ENCODE measurements at places on chromosomes 1 and 21.
A peak's percentile ranks its signal among the peaks of the same experiment; 100 is the strongest.

- no peak for DNase-seq
Measured at GRCh38 chr1:244545511-244545910, 84.4 kb downstream of the CATSPERE start.

DNA sequence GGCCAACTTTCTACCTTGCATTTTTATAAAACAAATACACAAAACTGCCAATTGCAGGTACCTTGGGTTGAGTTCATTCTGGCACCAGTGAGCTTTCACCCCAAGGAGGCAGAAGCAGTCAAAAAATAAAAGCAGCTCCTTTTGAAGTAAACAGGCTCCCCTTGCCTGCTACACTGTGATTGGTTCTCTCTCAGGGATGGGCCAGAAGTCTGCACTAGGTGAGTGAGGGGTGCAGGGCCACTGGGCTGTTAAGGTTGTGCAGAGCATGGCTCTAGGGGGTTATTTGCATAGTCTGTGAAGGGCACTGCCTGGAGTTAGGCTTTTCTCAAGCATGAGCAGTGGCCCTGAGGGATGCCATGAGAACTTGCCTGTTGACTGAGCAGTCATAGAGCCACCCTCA lies 39.1 kb downstream of the AKNAD1 start:
- no peak for DNase-seq

DNA sequence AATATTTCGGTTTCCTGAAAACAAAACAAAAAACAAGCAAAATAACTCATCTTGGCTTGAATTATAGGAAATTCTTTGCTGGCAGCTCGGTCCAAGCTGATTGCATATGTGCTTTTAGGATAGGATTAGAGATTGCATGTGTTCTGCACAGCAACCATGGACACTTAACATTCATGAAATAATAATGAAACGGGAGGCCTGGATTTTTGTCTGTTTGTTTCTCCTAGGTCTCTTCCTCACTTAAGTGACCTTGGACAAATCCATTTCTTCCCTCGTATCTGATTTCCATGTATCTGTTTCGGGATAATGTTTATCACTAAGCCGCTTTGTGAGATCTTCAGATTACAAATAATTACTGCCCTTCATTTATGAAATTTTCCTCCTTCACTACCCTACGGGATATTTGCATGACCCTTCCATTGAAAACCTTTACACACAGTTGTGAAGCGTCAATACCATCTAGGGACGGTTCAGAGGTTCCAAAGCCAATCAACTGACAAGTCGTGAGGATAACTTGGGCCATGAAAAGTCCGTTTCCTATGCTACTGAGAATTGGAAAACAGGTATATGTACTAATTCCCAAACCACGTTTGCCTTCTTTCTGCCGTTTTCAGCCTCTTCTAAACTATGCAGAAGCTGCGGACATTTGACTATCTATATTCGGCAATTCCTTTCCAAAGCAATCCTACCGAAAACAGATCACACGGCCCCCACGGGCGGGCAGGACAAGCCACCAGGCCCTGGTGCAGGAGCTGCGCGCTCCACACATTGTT lies 1.3 kb upstream of the H3-3A start:
- no peak for DNase-seq

DNA sequence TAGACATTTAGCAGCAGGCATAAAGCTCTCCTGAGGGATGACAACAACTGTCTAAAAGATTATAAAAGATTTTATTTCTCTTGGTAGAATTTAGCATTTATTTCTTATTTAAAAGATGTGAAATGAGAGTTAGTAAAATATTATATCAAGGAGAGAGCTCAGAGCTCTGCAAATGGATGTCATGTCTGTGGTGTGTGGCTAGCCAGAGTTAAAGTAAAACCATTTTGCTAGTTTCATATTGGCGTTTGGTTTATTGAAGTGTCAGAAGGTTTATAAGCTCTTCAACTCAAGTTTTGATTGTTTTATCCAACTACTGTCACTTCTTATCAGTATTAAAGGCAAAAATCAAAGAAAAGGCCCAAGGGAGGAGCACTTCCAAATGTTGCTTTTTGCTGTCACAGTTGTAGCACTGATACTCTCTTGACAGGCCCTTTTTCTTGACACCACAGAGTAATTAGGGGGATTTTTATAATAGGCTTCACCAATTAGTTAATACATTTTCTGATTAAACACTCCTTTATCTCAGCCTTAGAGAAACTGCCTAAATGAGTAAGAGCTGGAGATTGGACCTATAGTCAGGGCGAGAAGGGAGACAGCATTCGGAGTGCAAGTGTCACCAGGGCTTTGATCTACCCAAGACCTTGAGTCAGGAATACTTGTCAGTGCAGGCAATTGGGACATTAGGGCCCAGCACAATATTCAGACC lies 233.9 kb downstream of the PTBP2 start:
- no peak for DNase-seq

DNA sequence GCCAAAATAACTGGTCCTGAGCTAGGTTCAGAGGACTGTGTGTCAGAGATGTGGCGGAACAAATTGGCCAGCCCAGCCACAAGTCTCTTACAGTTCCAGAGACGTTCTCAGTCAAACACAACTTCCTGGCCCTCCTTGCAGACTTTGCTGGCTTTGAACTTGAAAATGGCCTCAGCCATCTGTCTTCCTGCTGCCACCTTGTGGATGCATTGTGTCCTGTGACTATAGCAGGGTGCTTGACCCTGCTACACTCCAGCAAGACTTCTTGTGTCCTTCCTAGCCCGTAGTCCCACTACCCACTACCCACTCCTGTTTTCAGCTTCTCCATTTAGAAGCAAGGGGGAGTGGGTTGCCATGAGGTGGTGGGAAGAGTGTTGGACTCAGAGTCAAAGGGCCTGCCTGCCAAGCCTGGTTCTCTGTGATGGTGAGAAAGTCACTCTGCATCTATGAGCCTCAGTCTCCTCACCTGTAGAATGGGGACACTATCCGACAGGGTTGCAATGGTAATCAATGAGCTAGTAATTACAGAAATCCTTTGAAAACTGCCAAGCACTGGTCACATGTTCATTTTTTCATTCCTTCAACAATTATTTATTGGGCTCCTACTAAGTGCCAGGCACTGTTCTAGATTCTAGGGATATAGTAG lies 109.9 kb downstream of the IGSF21 start:
- peak; percentile 68 for DNase-seq

DNA sequence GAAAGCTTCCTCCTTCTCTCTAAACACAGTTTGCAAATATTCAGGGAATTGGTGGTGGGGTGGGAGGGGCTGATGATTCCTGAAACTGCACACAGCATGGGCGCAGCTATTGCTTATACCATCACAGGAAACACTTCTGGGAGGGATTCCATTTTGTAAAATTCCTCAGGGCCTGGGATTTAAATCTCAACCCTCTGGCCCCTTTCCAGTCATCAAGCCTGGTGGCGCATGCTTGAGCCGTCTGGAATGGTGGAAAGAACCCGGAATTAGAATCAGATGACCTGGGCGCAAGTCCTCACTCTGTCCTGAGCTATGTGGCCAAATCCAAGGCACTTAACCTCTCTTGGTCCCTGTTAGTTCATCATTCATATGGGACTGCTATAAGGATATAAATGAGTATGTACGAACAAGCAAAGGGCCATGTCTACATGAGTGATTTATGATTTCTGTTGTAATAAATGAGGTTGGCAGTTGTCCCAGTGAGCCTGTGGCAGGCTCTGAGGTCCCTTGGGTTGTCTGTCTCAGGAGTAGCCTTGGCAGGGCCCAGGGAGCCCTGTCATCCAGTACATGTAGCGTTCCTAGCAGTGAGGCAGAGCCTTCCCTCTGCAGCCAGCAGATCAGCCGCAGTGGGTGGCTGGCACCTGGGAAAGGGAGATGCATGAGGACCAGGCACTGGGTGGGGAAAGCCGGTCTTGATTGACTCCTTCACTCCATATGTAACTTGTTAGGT lies 72.0 kb downstream of the MAN1C1 start:
- DNase-seq, result no peak

- no peak for DNase-seq
Measured at GRCh38 chr1:66575739-66576138, 41.8 kb downstream of the SGIP1 start.

GRCh38 chr1:110676970-110677369 lies 2.2 kb upstream of the KCNA3 start:
- no peak for DNase-seq

- peak; percentile 22 for DNase-seq
Measured at GRCh38 chr1:246659594-246660140, 64.5 kb upstream of the SCCPDH start.

GRCh38 chr1:214319938-214320337 lies 39.0 kb downstream of the SMYD2 start:
- DNase-seq, result no peak

DNA sequence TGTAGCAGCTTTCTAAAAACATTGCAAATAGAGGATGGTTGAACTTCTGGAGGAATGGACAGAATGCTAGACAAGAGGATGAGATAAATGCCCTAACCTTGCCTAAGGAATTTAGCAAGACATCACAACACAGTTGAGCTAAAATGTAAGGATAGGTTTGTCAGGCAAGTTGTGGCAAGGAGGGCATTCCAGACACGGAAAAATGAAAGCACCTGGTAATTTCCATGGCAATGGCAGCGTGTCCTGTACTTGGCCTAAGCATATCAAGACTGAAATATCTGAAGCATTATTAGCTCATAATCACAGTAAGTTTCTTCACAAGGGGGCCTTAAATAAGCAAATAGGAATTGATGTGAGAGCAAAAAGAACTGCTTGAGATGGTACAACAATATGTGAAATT lies 105.1 kb upstream of the USP25 start:
- no peak for DNase-seq

- no peak for DNase-seq
Measured at GRCh38 chr1:152044386-152044785, 7.6 kb upstream of the S100A11 start.

- no peak for DNase-seq
Measured at GRCh38 chr1:60444680-60445079, 371.1 kb upstream of the C1orf87 start.

DNA sequence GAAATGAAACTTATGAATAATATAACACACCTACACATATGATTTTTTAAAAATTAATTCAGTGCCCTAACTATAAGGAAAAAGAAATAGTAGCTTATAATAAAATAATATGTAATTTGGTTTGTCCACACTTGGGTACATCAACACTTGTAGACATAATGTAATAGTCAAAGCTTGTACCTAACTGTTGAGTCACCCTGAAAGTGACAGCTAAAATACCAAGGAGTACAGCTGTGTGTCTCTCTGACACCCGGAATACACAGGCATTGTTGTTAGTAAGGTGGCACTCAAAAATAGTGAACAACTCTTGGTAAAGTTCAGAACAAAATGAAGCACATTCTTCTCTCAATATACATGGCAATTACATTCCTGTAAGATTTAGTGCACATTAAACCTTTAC lies 243.4 kb downstream of the TRABD2B start:
- DNase-seq, result peak; percentile 23

DNA sequence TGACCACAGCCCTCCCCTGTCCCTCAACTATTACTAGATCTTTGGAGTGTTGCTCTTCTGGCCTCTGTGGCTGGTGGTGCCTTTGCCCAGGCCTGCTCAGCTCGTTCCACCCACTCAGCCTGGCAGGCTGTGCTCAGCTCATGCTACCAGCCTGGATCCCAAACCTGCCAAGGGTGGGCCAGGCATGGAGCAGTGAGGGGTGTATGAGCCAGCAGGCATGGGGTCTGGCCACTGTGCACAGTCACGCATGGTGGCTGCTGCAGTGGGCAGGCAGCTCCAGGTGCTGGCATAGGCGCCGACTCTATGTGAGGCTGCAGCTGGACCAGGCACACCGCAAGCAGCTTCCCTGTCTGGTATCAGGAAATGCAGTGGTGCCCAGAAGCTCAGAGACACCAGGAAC lies 449.9 kb downstream of the MATN1 start:
- no peak for DNase-seq

- no peak for DNase-seq
Measured at GRCh38 chr1:106022312-106022902, 1034.1 kb upstream of the PRMT6 start.

- DNase-seq, result no peak
Measured at GRCh38 chr21:31447505-31447904, 103.4 kb upstream of the TIAM1 start.

GRCh38 chr1:117284399-117285215 lies 73.9 kb upstream of the VTCN1 start:
- peak; percentile 44 for DNase-seq

- no peak for DNase-seq
Measured at GRCh38 chr1:59497616-59498015, 200.7 kb downstream of the FGGY start.

GRCh38 chr1:72827278-72827677 lies 544.9 kb upstream of the NEGR1 start:
- DNase-seq, result no peak

DNA sequence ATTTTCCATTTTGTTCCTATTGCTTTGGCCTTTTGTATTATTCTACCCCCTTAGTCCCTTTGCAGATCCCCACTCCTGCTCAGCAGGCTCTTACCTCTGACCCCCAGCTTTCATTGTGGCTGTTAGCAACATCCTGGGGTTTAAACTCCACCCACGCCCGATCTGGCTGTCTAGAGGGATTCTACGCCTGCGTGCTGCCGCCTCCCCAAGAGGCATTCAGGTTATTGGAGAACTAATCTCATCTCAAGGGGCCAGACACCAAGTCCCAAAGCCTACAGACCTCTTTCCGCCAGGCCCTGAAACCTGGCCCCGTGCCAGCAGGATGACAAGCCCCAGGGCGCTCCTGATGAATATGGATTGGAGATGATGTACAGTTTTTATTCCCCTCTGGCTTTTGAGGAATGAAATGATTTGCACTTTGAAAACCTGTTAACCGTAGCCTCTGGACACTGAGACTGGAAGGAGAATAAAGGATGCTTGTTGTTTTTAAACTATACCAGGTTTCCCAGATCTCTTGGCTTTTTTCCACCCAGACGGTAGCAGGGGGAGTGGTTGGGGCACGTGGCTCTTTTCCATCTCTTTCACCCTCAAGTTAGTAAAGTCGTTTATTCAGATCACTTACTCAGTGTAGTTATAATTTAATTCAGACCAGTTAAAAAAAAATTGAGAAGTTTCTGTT lies 14.5 kb upstream of the IKBKE start:
- no peak for DNase-seq

DNA sequence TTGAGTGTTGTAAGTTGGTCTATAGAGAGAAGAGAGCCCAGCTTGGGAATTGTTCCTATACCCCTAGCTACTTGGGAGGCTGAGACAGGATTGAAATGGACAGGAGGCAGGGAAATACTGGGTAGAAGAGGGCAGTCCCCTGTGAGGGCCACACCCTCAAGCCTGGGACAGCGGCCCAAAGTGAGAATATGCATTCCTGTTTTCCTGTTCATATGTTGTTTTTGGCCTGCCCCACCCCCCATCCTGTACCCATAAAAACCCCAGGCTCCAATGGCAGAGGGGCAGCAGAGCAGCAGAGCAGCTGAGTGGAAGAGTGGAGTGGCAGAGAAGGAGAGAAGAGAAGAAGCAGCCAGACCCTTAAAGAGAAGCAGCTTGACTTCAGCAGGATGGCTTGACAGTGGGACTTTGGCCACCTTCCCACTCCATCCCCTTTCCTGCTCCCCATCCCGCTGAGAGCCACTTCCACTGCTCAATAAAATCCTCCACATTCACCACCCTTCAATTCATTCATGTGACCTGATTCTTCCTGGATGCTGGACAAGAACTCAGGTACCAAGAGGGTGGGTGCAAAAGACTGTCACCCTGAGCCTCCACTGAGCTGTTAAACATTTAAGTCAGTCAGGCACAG lies 70.6 kb upstream of the PUM1 start:
- DNase-seq, result no peak
